Kidney (tissue), 22 donors: ENCODE measurements at places on chromosomes 16 and 17.
A peak's percentile ranks its signal among the peaks of the same experiment; 100 is the strongest.

GRCh38 chr16:85329059-85329812 is 217.0 kb upstream of the CIBAR2 start:
- peaks cover 21% of the 10 kb centered on the region for H3K4me1 ChIP-seq
- H3K36me3 ChIP-seq, result no peaks in the 10 kb centered on the region
- no peaks in the 10 kb centered on the region for H3K27me3 ChIP-seq
- H3K27ac ChIP-seq, result no peak overlapping the region
- DNase-seq, result peak; percentile 85

- H3K36me3 ChIP-seq, result no peaks in the 10 kb centered on the region
- no peak for DNase-seq
- no peaks in the 10 kb centered on the region for H3K4me1 ChIP-seq
- H3K27me3 ChIP-seq, result no peaks in the 10 kb centered on the region
- peak overlapping the region; percentile 92 for H3K27ac ChIP-seq
These were observed 585 bp downstream of the MLKL start for GRCh38 chr16:74700116-74700437.

DNA sequence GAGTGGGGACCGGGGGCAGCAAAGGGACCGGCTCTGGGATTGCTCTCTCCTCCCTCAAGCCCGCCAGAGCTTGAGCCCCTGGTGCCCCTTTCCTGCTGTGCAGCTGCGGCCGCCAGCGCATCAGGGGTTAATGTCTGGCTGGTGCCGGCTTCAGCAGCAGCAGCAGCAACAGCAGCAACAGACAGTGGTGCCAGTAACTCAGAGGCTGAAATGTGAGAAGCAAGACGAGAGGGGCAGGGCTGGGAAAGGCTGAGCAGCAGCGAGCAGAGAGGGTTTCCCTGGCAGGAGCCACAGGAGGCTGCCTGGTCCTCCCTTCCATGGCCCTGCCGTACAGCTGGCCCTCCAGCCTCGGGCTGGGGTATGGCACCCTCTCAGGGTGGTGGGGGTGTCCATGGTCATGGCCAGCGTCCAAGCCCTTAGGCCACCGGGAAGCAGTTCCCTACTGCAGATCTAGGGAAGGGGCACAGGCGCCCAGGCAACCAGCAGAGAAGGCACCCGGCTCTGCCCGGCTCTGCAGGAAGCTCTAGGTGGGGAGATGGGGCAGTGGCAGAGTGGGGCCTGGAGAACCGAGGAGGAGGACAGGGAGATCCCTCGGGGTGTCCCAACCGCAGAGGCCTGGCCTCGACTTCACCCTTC is 21.1 kb upstream of the TFAP4 start:
- no peak overlapping the region for H3K4me3 ChIP-seq
- H3K27me3 ChIP-seq, result no peaks in the 10 kb centered on the region

- no peaks in the 10 kb centered on the region for H3K27me3 ChIP-seq
- H3K36me3 ChIP-seq, result peaks cover 33% of the 10 kb centered on the region
- no peak overlapping the region for H3K27ac ChIP-seq
- no peak for DNase-seq
These were observed 7.9 kb downstream of the UBTF start for GRCh38 chr17:44211281-44212265.

DNA sequence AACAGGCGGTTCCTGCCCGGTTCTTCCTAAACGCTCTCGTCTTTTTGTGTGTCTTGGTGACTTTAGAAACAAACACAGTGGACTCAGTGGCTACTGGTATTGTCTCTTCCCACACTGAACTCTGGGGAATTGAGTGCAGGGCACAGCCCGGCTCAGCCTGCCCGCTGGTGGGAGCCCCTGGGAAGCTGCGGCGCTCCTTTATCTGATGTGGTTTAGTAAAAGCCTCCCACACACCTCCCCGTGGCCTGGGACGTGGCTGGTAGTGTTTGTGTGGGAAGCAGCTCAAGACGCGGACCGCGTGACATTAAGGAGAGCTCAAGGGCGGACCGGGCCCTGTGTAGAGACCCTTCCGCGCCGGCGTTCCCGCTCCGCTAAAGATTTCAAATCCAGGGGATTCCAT is 55.4 kb upstream of the PVALEF start:
- H3K4me3 ChIP-seq, result no peak overlapping the region
- no peak overlapping the region for H3K27ac ChIP-seq

- no peak for DNase-seq
- H3K36me3 ChIP-seq, result no peaks in the 10 kb centered on the region
- no peaks in the 10 kb centered on the region for H3K27me3 ChIP-seq
These were observed 16.1 kb downstream of the SGCA start for GRCh38 chr17:50181591-50182560.

DNA sequence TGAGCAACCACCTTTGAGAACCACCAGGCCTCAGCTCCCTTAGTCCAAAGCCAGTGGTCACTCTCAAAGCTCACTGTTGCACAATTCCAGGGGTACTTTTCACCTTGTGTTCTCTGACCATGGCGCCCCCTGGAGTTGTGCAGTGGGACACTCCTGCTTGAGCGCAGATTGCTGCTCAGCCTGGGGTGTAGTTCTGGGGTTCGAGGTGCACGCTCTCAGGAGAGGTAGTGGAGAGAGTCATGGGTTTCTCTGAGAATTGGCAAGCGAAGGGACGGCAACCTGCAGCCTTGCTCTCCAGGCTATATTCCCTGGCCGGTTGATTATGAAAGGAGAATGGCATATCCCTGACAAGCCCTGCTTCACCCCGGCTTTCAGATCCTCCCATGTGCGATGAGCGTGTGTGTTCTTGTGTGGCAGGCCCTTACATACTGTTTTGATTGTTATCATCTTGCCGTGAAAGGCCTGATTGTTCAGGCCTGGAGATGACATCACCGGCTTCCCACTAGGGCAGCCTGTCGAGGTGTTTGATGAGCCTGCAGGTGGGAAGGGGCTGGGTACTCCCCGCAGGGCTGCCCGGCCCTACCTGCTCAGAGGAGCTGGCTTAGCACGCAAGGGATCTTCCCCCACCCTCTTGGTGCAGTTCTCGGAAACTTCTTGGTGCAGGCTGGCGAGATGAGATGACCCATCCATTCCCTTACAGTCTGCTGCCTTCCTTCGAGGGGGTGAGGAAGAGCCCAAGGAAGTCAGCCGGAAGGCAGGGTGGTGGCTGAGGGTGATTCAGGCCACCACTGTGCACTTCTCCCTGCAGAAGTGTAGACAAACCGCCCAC is 431.2 kb downstream of the SLC39A11 start:
- DNase-seq, result peak; percentile 60
- no peaks in the 10 kb centered on the region for H3K36me3 ChIP-seq
- H3K4me3 ChIP-seq, result no peak overlapping the region
- no peaks in the 10 kb centered on the region for H3K4me1 ChIP-seq
- H3K27ac ChIP-seq, result no peak overlapping the region
- H3K27me3 ChIP-seq, result no peaks in the 10 kb centered on the region

GRCh38 chr16:56662357-56663354 is 4.9 kb downstream of the MT1F start:
- H3K4me3 ChIP-seq, result no peak overlapping the region
- peaks cover 45% of the 10 kb centered on the region for H3K27me3 ChIP-seq
- H3K36me3 ChIP-seq, result no peaks in the 10 kb centered on the region

DNA sequence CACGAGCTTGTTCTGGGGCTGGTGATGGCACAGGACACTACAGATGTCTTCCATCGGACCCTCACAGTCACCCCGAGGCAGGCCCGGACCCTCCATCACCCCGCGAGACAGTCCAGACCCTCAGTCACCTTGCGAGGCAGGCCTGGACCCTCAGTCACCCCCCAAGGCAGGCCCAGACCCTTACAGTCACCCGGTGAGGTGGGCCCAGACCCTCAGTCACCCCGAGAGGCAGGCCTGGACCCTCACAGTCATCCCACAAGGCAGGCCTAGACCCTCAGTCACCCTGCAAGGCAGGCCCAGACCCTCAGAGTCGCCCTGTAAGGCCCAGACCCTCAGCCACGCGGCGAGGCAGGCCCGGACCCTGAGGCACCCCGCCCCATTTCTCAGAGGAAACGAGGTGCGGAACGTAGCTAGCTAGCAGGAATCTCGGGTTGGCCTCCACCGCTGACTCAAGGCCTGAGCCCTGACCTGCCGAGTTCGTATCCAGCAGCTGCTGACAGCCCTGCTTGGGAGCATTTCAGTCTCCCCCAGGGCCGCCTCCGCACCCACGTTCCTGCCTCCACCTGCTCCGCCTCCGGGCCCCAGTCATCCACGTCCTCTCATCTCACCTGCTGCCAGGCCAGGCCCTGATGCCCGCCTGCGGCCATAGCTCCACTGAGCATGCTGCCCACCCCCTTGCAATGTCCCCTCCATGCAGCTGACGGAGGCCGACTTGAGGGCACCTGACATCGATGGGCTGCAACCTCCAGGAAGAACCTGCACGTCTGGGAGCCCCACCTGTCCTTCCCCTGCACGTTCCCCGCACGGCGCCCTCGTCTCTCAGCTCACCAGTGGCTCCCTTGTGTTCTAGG is 28.7 kb downstream of the RPH3AL start:
- no peak overlapping the region for H3K27ac ChIP-seq
- peaks cover 1% of the 10 kb centered on the region for H3K36me3 ChIP-seq
- no peak for DNase-seq
- no peak overlapping the region for H3K4me3 ChIP-seq
- H3K27me3 ChIP-seq, result no peaks in the 10 kb centered on the region

DNA sequence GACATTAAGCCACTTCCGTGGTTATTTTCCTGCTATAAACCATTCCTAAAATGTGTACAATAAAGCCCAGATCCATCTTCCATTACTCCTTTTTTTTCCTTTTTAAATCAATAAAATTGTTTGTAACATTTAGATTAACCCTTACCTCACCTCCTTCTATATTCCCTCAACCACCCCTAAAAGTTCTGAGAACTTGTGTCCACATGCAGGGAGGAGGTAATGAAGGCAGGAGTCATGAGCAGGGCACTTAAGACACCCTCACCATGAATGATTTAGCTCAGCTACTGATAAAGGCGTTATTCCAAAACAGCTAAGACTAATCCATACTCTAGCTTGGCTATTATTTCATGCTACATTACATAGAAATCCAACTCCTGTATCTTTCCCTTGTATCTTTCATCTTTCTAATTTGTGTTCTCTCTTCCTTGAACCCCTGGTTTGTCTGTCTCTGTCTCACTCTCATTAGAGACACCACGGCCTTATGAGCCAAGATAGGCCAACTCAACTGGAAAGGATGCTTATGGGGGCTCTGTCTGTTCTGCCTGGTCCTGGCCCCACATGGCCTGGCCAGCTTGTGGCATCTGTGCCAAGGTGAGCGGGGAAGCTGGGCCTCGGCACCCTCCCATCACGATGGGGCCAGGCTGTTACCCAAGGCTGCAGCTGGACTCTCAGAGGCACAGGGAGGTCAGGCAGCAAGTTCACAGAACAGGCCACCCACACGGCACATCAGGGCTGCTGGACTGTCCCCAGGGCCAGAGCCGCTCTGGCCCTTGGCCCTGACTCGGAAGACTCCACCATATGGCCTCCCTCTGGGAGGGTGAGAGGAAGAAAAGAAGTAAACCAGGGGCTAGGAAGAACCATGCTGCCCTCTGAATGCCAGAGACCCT is 294.4 kb downstream of the SOX9 start:
- H3K36me3 ChIP-seq, result no peaks in the 10 kb centered on the region
- DNase-seq, result no peak
- no peaks in the 10 kb centered on the region for H3K27me3 ChIP-seq
- no peak overlapping the region for H3K4me3 ChIP-seq
- H3K4me1 ChIP-seq, result no peaks in the 10 kb centered on the region

- no peaks in the 10 kb centered on the region for H3K27me3 ChIP-seq
- no peak overlapping the region for H3K27ac ChIP-seq
- no peak overlapping the region for H3K4me3 ChIP-seq
- H3K36me3 ChIP-seq, result no peaks in the 10 kb centered on the region
These were observed 645.1 kb upstream of the RBFOX1 start for GRCh38 chr16:6687593-6687992.

- H3K4me3 ChIP-seq, result no peak overlapping the region
- no peak for DNase-seq
- no peaks in the 10 kb centered on the region for H3K27me3 ChIP-seq
- H3K27ac ChIP-seq, result no peak overlapping the region
- H3K4me1 ChIP-seq, result peaks cover 17% of the 10 kb centered on the region
These were observed 137.6 kb downstream of the COPRS start for GRCh38 chr17:31721291-31722025.

DNA sequence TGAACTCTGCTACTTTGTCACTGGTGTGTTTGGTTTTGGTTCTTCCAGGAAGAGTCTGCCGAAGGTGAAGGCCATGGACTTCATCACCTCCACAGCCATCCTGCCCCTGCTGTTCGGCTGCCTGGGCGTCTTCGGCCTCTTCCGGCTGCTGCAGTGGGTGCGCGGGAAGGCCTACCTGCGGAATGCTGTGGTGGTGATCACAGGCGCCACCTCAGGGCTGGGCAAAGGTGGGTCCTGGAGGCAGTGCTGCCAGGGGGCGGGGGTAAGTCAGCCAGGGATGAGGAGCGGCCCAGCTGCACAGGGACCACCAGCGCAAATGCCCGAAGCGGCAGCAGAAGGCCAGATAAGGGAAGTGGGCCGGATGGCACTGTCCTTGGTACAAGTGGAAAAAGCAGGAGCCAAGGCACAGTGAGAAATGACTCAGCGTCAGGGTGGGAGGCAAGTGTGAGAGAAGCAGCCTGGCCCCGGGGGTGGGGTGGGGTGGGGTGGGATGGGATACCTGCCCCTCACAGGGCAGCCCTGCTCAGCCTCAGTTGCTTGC is 41.9 kb downstream of the TMEM11 start:
- no peaks in the 10 kb centered on the region for H3K27me3 ChIP-seq
- H3K4me3 ChIP-seq, result no peak overlapping the region
- no peaks in the 10 kb centered on the region for H3K4me1 ChIP-seq
- DNase-seq, result no peak
- H3K27ac ChIP-seq, result no peak overlapping the region

- no peaks in the 10 kb centered on the region for H3K27me3 ChIP-seq
- peaks cover 3% of the 10 kb centered on the region for H3K4me1 ChIP-seq
- H3K36me3 ChIP-seq, result peaks cover 5% of the 10 kb centered on the region
- DNase-seq, result peak; percentile 39
These were observed 52.3 kb downstream of the YWHAE start for GRCh38 chr17:1347589-1348323.

DNA sequence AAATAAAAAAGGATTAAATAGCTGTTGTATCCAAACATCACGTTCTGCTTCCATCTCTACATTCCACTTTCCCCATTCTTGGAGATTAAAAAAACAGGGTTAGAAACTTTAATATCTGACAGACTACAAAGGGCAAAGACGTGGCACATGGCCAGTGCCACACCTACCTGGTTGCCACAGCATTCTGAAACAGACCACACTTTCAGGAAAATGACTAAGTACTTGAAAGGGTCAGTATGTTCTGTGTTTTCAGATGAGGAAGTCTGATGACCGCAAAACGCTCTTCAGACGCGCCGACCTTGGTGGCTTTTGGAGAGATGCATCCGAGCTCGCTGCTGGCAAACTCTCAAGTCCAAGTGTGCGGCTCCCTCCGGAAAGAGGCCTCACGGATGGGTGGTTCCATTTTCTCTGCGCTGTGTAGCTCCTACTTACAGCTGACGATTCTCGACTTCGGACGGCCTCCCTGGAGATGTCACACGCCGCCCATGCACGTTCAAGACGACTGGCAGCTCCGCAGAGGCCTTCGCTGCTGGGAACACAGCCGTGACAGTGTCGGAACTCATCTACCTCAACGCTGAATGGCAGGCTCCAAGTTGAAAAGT is 15.5 kb downstream of the MAP1LC3B start:
- no peaks in the 10 kb centered on the region for H3K27me3 ChIP-seq
- peak overlapping the region; percentile 15 for H3K27ac ChIP-seq
- no peak overlapping the region for H3K4me3 ChIP-seq
- H3K36me3 ChIP-seq, result no peaks in the 10 kb centered on the region
